ENCODE measurements at places on chromosomes 5 and 9.

GRCh38 chr5:73564018-73564417 is 1.4 kb downstream of the ANKRA2 start:
- DNase-seq = no peak

DNA sequence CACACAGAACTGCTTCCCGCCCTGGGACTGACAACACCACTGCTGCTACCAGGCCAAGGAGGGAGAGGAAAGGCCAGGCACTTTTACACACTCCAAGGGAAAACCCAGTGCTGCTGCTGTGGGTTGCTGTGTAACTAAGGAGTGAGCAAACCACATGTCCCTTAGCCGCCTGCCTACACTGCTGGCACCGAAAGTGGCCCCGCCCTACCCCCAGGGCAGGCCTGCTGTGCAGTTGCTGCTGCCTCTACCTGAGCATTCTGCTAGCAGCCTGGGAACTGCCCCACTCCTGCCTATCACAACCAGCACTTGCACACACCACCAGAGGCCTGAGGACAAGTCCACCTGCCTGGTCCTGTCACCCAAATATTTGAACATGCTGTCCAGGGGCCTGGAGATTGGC is 740.9 kb downstream of the DTWD2 start:
- DNase-seq = no peak

GRCh38 chr9:26329974-26330373 is 562.6 kb downstream of the CAAP1 start:
- no peak for DNase-seq

- no peak for DNase-seq
Measured at GRCh38 chr9:127826253-127826913, 23.7 kb downstream of the FPGS start.

- DNase-seq = no peak
Measured at GRCh38 chr9:129801504-129801903, 1.5 kb upstream of the TOR1B start.

GRCh38 chr5:17314907-17315471 is 97.6 kb downstream of the BASP1 start:
- peak; percentile 44 for DNase-seq

- no peak for DNase-seq
Measured at GRCh38 chr9:105138306-105138801, 106.1 kb upstream of the SLC44A1 start.

DNA sequence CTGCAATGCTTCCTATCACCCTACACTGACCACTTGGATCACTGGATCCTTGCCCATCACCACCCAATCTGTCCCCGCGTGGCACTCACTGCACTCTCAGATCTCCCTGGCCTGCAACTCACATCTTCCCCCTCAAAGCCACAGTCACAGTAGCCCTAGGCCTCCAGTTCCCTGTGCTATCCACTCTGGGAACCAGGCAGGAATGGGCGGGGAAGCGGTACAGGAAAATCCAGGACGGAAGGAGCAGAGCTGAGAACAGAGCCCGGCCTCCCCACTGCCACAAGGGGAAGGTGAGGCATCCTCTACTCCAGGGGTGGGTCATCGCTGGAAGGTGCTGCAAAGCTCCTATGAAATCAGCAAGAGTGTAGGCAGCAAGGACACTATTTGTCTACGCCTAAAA is 102.6 kb downstream of the ESM1 start:
- no peak for DNase-seq

DNA sequence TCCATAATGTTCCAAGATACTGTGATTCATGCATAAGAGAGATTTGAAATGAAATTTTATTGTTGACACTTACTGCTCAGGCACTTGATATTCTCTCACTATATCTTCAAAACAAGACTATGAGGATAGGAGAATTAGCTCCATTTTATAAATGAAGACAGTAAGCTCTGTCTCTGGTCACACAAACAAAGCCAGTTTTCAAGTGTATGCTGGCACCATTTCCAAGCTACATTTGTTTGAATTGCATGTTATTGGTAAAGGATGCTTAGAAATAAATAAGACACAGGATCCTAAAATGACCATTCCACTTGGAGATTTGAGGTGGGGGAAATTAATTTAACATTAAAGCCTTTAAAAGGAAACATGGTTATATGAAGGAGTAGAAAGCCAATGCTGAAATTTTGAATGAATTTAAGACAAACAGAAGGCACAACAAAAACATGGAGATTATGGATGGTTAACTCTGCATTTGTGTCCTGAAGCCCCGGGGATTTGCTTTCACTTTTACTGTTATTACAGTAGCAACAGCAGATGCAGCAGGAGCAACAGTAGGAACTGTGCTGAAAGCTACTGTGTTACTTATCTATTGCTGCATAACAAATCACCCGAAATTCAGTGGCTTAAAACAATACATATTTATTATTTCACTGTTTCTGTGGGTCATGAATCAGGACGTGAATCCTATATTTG is 79.7 kb upstream of the ASTN2 start:
- DNase-seq = no peak

DNA sequence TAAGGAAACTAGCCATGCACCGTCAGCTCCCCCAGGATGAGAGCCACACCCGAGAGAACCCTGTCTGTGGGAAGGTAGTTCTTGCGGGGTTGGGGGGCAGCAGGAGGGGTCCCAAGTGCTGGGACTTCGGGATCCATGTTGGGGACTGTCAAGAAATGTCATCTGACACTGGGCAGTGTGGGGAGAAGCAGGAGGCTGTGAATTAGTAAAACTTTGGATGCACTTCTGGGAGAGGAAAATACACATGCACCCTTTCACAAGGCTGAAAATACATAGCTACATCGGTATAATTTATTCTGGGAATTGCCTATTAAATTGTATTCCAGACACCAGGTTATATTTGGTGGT is 109.6 kb upstream of the RPS23 start:
- DNase-seq = no peak

DNA sequence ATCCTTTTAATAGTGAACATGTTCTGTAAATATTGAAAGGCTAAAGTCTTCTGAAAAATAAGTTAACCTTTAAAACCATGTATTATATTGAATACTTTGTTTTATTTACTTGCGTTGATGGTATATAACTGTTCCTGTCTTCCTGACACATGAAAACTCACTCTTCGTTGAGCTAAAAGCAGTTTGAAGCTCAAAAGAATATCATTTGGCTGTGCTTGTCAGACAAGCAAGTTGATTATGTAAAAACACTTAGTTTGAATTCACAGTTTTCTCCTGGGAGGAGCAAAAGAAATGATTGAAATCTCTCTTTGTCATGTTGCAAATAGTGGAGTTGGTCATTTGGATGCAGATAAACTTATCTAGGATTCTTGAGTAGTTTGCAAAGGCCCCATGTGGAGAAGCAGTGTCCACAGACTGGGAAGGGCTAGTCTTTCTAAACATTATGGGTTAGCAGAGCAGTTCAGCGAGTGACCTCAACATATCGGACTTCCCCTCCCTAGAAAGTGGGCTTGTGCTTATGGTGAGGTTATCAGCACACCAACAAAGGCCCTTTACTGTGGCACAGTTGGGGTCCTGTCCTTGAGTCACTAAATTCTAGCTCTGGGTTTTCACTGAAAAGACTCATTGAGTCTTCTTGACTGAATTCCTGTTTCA is 290.4 kb downstream of the CSNK1G3 start:
- DNase-seq = no peak

DNA sequence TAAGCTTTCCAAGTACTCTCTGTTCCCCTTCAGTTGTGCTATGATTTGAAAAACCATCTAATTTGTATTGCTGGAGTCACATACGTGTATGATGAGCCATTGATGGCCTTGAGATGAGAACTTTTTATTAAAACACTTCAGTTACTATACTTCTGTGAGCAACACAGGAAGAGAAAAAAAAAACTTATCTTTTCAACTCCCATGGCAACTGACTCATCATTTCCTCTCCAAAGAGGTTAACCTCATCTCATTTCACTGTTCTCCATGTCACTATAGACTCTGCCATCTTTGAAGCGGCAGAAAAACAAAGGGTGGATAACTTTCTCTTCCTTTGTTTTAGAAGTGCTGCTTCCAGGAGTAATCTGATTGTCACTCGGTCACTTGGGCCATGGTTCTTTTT is 104.3 kb upstream of the PCSK1 start:
- no peak for DNase-seq

- DNase-seq = no peak
Measured at GRCh38 chr9:137989999-137990715, 112.6 kb downstream of the CACNA1B start.

DNA sequence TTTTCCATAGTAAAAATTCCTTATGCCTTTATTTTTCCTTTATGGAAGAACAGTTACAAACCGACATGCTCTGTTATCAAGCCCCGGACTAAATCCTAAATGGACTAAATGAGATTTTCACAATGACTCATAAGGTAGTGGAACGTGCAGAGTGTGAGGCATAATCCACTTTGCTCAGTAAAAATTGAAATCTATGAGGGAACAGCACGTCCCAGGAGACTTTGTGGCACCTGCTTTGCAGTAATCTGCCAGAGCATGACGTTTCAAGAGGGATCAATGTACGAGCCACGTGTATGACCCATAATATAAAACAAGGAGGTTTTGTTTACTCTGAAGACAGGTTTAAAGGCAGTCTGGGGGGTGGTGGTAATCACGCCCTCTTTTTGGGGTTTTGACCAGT is 83.8 kb upstream of the GNA14 start:
- peak; percentile 24 for DNase-seq

DNA sequence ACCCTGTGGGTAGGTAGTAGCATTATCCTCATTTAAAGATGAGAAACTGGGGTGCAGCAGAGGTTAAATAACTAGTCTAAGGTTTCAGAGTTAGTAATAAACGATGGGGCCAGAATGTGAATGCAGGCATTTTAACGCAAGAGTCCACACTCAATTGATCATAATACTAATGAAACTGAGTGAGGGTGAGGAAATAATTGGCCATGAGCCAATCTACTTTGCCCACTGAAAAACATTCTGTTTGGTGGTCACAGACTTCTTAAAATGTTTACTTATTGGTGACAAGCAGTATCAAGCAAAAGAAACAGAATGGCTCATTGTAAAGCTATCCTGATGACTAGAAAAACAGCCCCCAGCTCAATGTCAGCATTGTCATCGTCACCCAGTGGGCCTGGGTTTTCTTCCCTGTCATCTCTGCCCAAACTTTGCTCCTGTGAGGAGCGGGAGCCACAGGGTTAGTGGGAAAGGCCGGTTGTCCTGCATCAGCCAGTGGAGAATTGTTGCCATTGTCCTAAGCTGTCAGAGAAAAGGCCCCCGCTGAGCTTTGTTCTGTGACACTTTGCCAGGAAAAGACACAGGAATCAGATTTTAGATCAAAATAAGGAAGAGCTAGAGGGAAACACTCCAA is 77.3 kb upstream of the MAN2A1 start:
- no peak for DNase-seq

DNA sequence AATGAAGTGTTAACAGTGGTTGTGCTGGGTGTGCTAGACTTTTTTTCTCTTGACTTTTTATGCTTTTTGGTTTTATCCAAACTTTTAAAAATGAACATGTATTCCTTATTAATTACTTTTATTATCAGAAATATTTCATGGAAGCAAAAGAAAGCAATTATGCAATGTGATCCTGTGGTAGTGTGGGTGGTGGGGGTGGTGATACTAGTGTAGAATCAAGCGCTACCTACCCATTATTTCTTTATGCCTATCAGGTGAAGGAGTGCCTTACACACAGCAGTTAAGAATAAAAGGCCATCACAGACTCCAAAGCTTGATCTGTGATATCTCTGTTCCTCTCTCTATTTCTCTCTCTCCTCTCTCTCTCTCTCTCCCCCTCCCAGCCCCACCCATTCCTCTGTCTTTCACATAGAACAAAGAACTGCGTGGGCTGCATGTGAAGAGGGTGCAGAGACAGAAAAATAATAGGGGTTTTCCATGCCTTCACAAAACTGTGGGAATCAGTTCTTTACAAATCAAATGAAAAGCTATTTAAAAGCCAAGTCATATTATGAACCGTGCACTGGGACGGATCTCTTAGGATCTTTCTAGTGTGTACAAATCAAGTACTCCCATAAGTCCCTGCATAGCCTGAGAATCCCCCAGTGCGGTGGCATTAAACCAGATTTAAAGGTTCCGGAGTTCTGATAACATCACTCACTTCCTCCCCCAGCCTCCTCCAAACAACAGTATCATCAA is 351.2 kb downstream of the RAB3C start:
- no peak for DNase-seq

DNA sequence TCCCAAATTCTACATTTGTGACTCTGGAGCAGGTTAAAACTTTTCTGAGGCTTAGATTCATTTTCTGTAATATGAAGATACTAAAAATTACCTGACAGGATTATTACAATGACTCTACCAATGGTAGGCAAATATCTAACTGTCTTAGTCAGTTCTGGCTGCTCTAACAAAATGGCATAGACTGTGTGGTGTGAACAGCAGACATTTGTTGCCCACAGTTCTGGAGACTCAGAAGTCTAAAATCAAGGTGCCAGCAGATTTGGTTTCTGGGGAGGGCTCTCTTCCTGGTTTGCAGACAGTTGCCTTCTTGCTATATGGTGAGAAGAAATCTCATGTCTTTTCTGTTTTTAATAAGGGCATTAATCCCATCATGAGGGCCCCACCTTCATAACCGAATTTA is 245.1 kb downstream of the MAST4 start:
- DNase-seq = no peak

DNA sequence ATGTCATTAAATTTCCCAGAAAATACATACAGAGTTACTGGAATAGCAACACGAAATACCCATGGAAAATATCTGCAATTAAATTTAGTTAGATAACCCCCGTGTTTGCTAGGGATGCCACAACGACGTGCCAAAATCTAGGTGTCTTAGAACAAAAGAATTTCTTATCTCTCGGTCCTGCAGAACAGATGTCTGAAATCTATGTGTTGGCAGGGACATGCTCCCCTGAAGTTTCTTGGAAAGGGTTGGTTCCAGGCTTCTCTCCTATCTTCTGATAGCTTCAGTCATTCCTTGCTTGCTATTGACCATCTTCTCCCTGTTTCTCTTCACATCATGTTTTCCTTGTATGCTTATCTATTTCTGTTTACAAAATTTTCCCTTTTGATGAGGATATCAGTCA is 1067.0 kb downstream of the CDH18 start:
- DNase-seq = no peak

DNA sequence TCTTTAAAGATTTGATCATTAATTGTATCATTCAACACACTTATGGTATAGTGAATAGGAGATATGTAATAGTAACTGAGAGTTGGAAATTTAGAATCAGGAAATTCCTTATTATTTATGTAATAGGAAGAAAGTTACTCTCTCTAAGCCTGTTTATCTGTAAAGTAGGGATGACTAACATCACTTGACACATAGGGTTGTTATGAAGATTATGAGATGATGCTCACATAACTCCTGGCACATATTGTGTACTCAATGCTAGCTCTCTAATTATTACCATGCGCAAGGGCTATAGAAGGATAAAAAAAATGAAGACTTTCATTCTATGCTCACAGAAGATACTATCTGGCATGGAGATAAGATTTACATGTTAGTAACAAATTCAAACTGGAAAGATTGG is 149.9 kb downstream of the ISOC1 start:
- no peak for DNase-seq

- DNase-seq = no peak
Measured at GRCh38 chr5:81265101-81265500, 32.0 kb downstream of the CKMT2 start.

- no peak for DNase-seq
Measured at GRCh38 chr9:135991771-135992170, 30.6 kb upstream of the UBAC1 start.

- DNase-seq = no peak
Measured at GRCh38 chr9:133578524-133579441, 30.4 kb downstream of the FAM163B start.
